Activated CD8-positive, alpha-beta memory T cell treated with anti-CD3 and anti-CD28 coated beads for 1 hour (primary cell): ENCODE measurements at places on chromosomes 1 and 21.

DNA sequence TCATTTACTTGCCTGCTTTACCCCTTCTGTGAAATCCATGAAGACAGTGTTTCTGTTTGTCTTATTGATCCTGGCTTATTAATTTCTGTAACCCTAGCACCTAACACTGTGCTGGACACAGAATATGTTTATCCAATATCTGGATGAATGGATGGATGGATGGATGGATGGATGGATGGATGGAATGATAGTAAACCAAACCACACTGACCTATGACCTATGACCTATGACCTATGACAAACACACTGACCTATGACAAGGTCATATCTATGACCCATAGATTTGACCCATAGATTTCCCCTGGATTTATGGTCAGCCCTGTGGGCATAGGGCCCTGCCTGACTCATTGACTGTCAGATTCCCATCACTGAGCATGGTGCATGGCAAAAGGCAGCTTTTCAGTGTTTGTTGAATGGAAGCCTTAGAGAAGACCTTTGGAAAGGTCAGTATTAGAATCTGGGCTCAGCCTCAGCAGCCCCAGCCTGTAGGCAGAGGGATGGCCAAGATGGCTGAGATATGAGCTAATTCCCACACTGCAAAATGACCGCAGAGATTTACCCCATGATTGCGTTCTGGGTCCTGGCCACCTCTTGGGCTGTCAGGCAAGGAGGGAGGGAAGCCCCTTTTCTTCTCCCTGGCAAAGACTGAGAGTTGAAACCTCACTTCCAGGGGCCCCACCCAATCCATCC, 24.6 kb downstream of the IGSF21 start:
- DNase-seq: no peak

DNA sequence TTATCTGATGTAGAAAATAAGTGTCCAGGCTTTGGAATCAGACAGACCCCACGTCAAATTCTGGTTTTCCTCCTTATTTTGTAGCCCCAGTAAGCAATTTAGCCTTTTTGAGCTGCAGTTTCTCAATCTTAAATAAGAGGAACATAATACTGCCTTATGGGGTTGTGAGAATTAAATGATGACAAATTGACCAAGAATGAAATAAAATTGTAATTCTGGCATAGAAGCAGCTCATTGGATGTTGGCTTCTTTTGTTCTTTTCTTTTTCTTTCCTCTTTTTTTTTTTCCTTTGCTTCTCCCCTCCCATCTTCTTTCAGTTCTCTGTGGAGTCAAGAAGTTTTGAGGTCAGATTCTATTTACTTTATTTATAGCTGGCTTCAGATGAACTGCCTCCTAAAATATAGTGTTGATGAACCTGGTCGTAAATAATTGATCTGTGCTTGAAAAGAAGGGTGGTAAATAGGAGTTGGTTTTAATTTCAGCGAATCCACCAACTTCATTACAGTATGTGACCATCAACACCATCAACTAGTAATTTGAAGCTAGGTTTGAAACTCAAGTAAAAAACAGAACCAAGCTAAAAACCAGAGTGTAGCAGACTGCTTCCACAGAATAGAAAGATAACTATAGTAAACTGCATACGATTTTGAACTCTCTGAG, 81.1 kb downstream of the CACHD1 start:
- no peak for DNase-seq

DNA sequence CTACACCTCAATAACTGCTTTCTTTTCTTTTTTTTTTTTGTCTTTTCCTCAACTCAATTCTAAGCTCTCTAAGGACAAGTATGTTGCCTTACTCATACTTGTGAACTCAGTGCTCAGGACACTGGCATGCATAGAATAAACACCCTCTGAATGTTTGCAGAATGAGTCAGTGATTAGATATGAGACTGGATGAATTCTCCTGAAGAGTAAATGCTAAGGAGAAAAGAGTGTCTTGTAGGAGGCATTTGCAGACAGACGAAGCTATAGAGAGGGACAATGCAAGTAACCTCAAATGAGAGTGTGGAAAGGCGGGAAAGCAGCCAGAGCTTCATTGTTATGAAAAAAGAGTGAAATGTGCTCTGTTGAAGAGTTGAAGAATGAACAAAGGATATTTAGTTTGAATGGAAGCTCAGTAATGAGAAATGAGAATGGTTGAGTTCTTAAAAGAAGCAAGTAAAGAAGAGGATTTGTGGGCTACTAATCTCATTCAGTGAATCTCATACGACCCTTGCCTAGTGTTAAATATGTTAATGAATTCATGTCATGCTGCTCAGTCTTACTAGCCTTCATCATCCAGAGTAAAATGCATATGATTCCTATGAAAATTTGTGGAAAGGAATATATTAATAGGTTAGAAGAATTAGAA, 166.1 kb upstream of the DPYD start:
- DNase-seq: no peak

DNA sequence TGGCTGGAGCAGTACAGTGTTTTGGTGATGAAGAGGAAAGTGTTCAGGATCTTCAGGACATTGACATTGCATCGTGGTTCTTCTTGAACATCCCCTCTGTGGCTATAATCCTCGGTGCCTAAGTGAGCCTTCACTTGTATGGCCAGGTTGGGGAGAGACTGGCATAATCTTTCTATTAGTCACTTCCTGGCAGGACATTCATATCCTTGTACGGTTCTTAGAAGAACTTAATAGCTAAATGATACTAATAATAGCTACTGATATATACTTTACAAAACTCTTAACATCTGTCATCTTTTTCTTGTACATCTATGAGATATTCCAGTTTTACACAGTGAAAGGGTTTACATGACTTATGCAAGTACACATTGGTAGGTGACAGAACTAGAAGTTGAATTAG, 35.8 kb downstream of the CELF3 start:
- DNase-seq: no peak

DNA sequence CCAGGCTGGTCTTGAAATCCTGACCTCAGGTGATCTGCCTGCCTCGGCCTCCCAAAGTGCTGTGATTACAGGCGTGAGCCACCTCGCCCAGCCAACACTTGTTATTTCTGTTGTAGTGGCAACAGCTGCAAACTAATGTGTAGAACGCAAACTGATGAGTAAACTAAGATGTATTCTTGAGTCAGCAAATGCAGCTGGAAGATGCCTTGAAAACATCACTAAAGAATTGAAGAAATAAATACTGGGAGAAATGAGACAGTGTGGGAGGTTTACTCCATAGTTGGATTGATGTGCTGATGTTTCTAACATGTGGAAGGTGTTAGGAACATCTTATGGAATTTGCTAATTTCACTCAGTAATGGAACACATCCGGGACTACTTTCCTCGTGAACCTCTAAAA, 61.3 kb upstream of the KCNE2 start:
- DNase-seq: no peak

- no peak for DNase-seq
These were observed 357.8 kb downstream of the SIPA1L2 start for GRCh38 chr1:232271991-232272589.

DNA sequence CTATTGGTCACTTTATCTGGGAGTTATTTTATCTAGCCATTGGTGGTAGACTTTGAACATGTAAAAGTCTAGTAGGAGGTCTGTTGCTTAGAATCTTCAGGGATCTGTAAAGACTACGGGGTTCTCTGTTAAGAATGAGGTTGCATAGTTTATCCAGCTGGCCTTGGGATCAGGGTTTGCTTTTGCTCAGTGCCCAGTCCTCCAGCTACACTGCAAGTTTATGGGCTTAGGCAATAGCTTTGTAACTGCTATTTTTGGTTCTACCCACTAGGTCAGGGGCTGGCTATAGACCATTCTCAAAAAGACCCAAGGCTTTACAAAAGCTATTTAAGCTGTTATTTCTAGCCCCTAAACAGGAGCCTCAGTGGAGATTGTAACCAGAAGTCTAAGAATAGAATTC, 9.8 kb downstream of the SH3GLB1 start:
- no peak for DNase-seq

- DNase-seq: no peak
These were observed 107.6 kb upstream of the GORAB start for GRCh38 chr1:170424346-170424745.

DNA sequence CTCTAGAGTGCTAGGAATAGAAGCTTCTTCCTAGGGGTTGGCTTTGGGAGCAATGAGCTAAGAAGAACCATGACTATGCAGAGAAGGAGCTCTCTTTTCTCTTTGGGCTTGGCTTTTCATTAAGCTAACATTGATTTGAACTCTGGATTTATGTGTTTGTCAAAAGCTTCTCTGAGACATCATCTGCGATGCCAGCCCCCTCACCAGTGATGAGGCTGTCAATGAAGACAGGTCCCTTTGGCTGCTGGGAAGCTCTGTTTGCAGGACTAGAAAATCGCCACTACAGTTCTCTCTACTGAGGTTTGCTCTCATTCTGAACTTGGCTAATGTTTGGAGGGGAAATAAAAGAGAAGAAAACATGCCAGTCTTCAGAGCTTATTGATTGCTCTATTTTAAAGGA, 185.0 kb downstream of the PCP4 start:
- DNase-seq: no peak

DNA sequence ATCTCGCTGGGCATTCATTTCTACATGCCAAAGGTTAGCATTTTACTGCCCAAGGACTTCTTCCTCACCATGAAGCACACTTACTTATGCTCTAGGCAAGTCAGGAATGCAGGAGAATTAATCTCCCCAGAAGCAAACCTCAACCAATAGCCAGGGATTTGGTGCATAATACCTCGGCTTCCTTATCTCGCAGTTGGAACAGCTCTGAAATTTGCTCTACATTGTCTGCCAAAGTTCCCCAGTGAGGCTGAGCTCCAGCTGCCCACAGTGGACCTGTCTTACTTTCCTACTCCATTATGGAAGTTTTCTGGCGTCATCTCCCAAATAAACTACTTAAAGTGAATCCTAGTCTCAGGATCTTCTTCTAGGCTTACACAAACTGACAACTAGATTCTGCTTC, 57.6 kb upstream of the PPM1J start:
- no peak for DNase-seq

- no peak for DNase-seq
These were observed 1232.0 kb downstream of the KCNT2 start for GRCh38 chr1:195376190-195376589.

DNA sequence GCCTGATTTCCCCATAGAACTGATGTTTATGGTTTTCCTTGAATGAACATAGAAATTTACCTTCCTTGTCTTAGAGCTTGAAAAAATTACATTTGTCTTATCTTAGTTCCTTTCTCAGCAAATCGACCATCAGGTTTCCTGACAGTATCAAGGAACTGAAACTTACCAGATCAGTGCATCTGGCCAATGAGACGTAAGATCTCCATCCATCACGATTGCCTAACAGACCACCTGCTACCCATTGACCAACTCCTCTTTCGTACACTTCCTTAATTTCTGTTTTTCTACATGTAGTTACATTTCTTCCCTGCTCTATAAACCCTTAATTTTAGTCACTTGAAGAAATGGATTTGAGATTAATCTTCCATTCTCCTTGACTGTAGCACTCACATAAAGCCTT, 57.4 kb upstream of the TMPRSS15 start:
- DNase-seq: no peak
